Activated CD4-positive, alpha-beta T cell treated with anti-CD3 and anti-CD28 coated beads, Interleukin-2, amount 50 U/mL, for 48 hours (primary cell): ENCODE measurements at places on chromosomes 7 and 10.

DNA sequence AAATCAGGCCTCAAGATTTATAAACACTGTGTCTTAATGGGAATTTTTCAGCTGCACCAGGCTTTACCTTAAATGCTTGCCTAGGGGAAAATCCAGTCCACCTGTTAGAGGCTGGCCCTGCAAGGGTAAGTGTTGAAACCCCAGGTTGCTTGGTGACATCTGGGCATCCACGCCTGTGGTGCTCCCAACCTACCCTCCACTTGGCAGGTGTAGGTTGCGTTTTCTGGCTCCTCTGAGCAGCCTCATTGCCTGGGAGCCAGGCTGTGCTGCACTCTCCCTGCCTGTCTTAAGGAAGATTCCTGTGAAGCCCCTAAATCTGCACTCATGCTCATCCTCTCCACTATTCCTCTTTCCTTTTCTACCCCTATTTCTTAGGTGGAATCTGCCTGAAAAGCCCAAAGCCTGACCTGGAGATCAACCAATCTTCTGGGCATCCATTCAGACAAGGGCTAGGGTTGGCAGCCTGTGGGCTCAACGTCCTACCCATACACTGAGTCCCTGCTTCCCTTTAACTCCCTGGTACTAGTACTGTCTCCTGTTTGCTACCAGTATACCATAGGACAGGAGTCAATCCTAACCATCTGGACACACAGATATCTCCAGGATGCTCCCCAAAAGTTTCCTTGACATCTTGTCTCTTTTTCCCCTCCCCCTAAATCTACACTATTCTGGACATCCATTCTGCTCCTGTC, 150.4 kb downstream of the PDE1C start:
- no peak for DNase-seq

DNA sequence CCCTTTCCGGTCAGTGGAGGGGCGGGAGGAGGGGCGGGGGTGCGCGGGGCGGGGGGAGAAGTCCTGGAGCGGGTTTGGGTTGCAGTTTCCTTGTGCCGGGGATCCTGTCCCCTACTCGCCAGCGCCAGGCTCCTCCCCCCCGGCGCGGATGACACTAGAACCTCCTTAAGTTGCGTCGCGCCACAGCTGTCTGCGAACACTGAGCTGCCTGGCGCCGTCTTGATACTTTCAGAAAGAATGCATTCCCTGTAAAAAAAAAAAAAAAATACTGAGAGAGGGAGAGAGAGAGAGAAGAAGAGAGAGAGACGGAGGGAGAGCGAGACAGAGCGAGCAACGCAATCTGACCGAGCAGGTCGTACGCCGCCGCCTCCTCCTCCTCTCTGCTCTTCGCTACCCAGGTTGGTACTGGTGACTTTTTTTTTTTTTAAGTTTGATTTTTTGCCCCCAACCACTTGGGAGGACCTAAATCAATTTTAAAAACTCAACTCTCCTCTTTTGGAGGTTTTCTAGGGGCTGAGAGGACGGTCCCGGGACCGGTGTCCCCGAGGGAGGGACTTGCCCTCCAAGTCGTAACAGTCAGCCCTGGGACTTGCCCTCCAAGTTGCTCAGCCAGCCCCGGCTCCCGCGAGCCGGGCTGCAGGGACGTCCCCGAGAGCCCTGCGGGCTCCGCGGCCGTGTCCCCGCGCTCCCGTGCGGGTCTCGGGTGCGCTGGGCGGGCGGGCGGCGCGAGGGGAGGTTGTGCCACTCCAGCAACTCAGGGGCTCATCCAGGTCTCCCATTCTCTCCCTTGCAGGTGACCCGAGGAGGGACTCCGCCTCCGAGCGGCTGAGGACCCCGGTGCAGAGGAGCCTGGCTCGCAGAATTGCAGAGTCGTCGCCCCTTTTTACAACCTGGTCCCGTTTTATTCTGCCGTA, at the start of gene GATA3:
Gene GATA3, plus strand, starts transcription at position 195 of the 914 bp plus-strand sequence. CDS start 968 bp downstream, outside the sequence.
- DNase-seq = peak; percentile 86

DNA sequence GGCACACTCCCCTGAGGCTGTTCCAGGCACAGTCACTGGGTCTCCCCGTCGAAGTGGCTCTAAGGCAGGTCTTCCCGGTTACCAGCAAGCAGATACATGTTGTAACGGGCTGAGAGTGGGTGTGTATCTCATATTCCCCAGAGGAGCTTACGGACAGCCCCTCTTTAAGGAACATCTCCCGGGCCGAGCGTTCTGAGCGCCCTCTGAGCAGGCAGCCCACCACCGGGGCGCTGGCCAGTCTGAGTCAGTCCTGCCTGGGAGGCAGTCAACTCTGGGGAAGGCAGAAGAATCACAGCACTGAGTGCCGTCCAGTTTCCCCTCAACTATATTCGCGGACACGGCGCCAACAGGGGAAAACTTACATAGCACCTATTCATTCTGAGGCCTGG, 117.4 kb downstream of the LHPP start:
- DNase-seq = no peak

DNA sequence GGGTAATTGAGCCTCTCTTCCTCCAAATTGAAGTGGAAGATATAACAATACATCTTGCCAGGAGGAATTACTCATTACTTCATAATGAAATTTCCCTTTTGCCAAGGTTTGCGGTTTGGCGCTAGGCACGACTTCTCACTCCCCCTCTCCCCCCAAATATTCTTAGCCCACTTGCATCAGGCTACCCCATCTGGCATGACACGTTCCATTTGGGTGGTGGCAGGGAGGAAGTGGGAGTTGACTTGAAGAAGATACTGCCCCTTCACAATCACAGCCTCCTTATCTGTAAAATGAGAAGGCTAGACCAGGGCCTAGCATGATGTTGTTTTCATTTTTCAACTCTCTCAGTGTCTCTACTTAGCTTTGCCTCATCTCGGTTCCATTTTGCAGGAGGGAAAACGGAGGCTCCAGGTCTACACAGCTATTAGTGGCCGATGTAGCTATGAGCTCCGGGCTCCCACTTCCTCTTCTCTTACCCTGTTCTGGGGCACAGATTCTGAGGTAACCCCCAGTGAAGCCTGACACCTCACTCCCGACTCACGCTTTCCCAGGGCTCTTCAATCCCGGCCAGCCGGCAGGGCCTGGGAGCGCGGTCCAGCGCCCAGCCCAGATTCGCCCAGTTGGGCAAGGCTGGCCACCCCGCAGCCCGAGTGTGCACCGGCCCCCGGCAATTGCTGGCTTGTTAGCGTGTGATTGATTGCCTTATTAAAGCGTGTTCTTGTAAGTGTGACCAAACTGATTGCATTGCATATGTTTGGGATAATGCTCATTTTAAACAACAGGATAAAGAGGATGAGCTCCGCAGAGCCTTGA, 6.5 kb downstream of the EVX1 start:
- DNase-seq = no peak

DNA sequence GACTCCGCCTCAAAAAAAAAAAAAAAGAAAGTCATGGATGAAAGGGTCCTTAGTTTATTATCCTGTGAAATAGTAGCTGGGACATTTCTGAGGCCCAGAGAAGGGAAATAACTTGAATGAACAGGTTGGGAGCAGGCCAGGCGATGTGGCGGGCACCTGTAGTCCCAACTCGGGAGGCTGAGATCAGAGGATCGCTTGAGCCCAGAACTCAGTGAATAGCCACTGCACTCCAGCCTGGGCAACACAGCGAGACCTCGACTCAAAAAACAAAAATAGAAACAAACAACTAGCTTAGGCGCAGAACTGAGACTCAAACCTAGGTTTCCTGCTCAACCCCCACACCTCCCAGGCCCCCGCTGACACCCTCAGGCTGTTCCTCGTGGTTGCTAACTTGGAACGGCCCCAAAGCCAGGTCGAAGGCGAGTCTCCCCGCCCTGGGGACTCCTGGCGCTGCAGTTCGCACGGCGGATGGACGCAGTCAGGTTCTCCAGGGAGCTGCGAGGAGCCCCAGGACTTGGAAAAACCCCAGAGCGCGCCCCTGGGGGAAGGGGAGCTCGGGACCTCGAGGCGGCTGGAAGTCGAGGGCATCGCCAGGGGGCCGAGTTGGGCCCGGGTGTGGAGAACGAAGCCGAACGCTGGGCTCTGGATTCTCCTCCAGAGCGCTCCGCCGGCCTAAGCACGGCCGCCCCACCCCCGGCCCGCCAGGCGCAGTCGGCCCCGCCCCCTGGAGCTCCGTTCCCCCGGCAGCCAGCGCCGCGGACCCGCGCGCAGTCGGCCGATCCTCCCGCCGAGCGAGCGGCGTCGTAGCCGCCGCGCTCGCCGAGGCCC, at the start of gene STOX1:
Gene STOX1, plus strand, starts transcription at position 768 of the 828 bp plus-strand sequence. CDS start 93 bp downstream, outside the sequence.
- peak; percentile 72 for DNase-seq

DNA sequence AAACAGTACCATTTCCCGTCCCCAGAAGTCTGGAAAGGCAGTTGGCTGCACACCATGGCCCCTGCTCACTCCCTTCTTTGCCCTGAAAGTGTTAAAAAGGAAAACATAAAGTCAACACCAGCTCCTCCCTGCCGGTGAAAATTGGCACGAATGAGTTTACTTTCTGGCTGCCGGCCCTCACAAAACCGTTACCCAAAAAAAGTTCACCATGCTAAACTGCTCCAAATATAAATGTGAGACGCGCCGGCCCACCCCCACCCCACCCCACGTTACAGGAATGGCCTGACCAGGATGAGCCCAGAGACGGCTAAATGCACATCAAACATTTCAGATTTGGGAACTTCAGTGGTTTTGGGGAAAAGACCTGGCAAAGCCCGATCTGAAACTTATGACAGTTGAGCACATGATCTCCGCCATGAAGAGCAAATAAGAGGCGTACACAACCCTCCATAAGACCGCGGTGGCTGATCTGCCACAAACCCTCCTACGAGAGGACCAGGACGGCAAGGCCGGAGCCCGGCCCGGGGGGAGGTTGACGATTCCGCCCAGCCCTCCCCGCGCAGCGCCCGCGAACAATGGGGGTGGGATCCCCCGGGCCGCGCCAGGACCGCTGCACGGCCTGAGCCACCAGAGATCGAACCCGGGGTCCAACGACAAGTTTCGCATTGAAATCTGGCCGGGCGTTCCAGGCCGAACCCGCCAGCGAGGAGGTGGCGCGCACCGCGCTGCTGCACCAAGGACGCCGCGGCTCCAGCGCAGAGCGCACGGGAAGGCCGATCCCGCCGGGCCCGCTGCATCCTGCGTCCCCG, 952 bp downstream of the DIP2C start:
- DNase-seq = no peak

DNA sequence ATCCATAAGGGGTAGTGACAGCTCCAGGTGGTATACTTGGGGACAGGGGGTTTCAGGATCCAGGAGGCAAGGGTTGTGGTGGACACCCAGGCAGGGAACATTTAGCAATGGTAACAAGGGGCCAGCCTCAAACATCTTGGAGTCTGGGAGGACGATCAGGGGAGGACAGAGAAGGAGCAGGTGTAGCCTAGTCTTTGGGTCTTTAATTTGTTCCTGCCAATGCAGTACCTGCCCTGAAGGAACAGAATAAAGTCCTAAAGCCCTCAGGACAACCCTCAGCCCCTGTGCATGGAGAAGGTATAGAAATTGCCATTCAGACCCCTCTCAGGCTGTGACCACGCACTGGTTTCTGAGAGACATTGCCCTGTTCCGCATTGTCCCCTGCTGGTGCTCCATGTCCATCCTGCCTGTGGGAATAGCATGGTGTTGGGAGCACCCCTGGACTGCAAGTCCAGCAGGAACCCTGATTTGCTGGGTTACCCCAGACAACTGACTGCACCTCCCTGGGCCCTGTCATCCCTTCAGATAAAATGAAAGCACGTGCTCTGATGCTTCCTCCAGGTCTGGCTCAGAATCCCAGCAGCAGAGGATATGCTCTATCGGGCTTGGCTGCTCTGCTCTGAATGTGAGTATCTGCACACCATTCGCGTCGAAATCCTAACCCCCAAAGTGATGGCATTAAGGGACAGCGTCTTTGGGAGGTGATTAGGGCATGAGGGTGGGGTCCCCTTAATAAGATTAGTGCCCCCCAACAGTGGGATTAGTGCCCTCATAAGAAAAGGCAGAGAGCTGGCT, 24.2 kb downstream of the DDC start:
- no peak for DNase-seq

DNA sequence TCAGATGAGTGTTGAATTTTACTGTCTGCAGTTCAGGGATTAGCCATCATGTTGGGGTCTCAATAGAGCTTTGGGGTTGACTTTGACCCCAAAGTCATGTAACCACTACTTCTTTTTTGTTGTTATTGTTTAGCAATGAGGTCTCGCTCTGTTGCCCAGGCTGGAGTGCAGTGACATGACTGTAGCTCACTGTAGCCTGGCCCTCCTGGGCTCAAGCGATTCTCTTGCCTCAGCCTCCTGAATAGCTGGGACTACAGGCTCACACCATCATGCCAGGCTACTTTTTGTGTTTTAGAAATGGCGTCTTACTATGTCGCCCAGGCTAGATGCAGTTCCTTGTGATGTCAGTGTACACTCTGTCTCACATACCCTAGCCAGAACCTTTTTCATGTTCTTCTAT, 598.4 kb downstream of the LRMDA start:
- no peak for DNase-seq

DNA sequence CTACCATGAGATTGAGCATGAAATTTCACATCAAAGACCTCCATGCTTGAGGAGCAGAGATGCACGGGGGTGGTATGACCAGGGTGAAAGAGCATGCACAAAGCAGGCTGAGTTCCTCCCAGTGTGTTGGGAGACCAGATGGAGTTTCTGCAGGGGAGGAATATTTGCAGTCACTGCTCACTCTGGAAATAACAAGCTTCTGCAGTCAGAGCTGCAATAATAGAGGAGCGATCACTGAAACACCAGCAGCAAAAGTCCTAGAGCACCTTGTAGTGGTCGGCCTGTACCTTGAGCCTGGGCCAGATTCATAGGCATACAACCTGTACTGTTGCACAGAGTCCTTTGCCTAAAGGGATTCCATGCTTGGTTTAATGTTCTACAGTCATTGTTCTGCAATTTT, 184.5 kb upstream of the SP8 start:
- DNase-seq = no peak

- no peak for DNase-seq
These were observed 237.7 kb downstream of the CACNB2 start for GRCh38 chr10:18377898-18378297.

DNA sequence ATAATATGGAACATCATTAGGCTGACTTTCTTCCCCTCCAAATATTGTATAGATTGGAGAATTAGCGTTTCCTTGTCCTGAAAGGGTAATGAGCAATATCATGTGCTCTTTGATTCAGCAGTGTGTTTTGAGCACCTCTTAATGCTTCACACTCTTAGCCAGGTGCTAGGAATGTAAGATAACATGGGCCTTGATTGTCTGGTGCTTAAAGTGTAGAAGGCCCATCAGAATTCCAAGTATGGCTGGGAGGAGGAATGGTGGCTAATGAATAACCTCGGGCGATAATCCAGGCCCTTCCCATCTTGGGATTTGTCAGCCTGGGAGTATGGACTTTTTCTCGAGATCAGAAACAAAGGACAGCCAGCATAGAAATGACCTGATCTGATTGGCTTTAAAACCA, 8.6 kb downstream of the TSPAN13 start:
- no peak for DNase-seq

DNA sequence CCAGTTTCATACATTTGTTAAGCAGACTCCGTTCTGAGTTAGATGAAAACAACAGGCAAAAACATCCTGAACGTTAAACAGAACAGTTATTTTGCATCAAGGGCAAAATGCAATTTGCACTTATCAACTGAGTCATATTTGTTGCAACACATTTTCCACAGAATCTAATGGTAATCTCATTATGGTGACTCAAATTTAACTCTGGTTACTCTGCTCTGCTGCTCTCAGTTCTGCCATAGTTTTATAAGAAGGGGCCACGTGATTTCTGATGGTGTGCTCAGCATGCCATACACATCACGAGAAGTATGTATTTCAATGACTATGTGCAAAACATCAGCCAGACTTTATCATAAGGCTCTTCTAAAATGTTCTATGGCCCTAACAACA, 148.8 kb downstream of the CHCHD3 start:
- DNase-seq = no peak
